Upper lobe of left lung (tissue), 6 donors: ENCODE measurements at places on chromosomes 7 and 10. TPM values are rescaled to one million over a fixed set of nuclear protein-coding genes. Genes with fewer than 3 reads are reported as not detected.

The CPA2 gene
- total RNA-seq = 1.1 TPM

The CFAP69 gene
- 3.4 TPM for total RNA-seq

The CACUL1 gene
- total RNA-seq = 38.8 TPM

The CFTR gene
- 36.7 TPM for total RNA-seq

The SDK1 gene
- total RNA-seq = 9.3 TPM

The HOXA5 gene
- total RNA-seq = 22.1 TPM

DNA sequence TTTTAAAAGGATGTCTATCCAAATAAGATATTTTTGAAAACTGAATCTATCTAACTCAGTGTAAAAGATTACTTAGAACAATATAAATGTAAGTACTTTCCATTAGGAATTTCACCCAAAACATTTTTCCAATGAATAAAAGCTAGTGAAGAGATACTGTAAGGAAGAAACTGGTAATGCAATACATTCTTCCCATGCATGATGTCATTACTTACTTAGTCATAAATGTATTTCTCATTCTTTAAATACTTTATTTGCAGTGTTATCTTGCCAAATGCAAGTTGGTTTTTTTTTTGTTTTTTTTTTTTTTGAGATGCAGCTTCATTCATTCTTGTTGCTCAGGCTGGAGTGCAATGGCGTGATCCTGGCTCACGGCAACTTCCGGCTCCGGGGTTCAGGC is 265.6 kb downstream of the PHF14 start:
- DNase-seq = no peak

GRCh38 chr7:45140827-45141226 is 16.8 kb upstream of the RAMP3 start:
- no peak for DNase-seq

GRCh38 chr10:62627983-62628382 is 176.5 kb upstream of the ADO start:
- no peak for DNase-seq

DNA sequence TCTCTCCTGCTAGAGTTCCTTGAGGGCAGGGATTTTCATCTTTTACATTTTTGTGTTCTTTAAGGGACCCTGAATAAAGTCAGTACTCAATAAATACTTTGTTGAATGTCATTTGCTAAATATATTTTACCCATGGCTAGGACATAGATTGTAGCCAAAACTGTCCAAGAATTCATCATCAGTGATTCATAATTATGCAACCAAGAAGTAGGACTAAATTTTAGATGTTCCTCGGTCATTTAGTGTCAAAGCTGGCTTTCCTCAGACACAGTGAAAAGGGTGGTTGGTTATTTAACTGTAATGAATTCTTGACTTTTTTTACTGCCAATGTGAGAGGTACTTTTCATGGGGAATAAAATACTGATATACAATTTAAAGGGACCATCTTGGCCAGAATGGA is 3.3 kb downstream of the NUDT13 start:
- no peak for DNase-seq

DNA sequence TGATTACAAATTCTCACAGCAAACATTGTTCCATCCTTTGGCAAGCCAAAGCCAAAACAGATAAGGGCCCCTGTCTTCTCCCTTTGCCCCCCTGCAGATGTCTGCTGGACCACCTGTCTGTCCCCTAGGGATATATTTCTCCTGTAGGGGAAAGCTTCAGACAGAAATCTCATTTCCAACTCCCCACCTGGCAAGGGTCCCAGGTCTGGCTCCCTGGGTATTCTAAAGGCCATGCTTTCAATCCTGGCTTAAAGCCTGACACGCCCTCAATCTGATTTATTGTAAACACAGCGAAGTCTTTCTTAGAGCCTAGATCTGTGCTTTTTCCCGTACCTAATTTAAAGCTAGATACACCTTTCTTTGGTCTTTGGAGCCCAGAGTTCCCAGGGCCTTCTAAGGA is 66.1 kb downstream of the KCNMA1 start:
- DNase-seq = no peak

GRCh38 chr7:157405501-157405900 is 68.7 kb downstream of the DNAJB6 start:
- no peak for DNase-seq

- DNase-seq = no peak
Observed at GRCh38 chr7:45294559-45294958, 137.0 kb downstream of the RAMP3 start.

DNA sequence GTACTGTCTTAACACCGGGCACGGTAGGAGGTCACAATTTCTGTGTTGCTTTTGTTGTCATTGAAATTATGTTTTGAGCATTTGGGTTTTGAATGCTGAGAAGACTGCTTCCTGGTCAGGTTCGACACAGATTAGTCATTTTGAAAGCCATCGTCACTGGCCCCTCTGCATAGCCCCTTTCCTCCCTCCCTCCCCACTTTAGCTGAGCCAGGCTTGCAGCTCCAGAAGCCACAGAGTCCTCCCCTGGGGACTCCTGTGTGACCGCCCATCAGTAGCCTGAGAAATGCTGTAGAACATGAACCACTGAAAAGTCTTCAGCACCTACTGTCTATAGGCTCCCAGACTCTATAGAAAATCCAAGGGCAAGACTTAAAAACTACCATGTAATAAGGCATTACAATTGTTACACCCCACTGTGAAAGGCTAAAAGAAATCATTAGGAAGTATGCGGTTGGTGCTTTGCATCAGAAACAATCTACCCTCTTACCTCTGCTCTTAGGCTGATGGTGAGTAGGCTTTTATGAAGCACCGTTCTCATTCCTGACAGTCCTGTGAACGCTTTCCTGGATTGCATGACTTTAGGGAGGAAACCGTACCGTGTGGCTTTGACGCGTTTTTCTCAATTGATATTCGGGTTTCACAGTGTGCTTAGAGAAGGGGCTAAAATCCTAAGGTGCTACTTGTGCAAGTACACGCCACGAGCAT is 24.8 kb downstream of the JCAD start:
- DNase-seq = no peak

DNA sequence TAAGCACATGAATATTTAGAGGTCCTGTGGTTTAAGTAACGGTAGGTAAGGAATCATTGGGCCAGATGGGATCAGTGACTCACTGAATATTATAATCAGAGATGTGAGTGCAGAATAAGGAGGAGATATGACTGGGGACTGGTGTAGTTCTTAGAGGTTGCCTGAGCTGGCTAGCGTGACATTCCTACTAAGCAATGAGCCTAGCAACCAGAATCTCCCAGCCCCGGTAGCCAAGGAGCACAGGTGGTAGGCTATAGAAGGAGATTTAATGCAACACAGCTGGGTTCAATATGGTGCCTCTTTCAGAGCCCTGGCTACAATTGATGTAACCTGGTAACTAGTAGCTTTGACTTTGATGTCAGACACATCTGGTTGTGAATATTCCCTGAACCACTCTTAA is 641.6 kb downstream of the AUTS2 start:
- no peak for DNase-seq
